Hematopoietic multipotent progenitor cell treated with erythropoietin and hydrocortisone succinate and interleukin-3 and kit ligand, for 17 days (in vitro differentiated cells): ENCODE measurements at places on chromosomes 6 and 20.

GRCh38 chr6:116402108-116402937 is 31.6 kb downstream of the DSE start:
- no peak for DNase-seq

DNA sequence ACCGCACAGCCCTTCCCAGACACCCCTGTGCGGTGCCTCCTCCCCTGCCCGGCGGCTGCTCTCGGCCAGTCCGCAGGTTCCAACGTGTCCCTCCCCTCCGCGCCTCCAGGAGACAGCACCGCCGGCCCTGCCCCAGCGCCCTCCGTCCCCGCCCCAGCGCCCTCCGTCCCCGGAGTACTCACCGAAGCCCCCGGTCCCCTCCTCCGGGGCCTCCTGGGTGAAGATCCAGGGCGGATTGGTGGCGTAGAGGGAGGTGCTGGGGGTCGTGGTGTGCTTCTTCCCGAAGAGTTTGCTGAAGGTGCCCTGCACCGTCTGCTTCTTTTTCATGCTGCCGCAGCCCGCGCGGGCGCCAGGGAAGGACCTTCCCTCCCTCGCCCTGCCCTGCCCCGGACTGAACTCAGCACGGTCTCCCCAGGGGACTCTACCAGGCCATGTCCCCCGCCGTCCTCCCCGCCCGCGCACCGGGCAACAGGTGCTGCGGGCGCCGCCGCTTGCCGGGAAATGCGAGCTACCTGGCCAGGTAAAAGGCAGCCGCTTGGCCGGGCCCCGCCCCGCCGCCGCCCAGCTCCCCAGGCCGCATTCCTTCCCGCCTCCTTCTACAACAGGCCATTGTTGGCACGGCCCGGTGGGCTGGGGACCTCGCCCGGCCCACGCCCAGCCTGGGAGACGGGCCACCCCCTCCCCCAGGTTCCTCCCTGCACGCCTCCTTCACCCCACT is at the start of gene C6orf132:
TSS of gene C6orf132 (minus strand) at position 503 of the 718 bp plus-strand sequence. CDS start at position 327, 176 bp downstream.
- no peak for DNase-seq

- DNase-seq = peak; percentile 68
Measured at GRCh38 chr6:30156262-30156599, 4.8 kb downstream of the TRIM10 start.

DNA sequence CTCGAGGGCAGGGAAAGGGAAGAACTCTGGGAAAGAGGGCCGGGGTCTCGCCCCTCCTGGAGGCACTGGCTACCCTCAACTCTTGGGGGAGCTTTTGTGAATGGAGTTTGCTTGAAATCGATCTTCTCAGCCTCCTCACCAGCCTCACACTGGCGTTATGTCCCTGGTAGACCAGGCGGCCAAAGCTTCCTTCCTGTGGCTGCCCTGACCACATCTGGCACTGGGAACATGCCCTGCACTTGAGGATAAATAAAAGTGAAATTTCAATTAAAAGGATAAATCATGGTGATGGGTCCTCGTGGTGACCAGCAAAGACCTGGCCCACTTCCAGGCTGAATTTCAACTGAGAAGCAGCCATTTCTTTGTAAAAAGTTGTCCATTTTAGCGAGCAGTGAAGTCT is 234.7 kb downstream of the TAF4 start:
- no peak for DNase-seq

GRCh38 chr6:160071805-160072690 is 49.6 kb upstream of the SLC22A1 start:
- peak; percentile 60 for DNase-seq

DNA sequence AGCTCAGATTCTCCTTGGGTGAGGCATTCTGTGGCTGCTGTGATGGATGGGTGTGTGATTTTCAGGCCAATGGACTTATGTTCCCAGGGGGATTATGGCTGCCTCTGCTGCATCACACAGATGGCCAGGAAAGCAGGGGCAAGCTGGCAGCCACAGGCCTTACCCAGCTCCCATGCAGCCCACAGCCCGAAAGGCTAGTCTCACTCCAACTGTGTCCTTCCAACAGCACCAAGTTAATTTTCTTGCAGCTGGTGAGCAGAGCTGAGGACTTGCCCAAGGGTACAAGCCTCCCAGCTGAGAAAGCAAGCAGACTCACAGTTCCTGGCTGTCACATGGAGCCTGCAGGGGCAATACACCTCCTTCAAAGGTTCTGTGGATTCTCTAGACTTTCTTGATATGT is 155.2 kb upstream of the KHDRBS2 start:
- no peak for DNase-seq

- no peak for DNase-seq
Measured at GRCh38 chr20:13333036-13333435, 112.0 kb downstream of the ISM1 start.

- DNase-seq = no peak
Measured at GRCh38 chr6:18218233-18218632, 46.1 kb downstream of the DEK start.

GRCh38 chr6:159788276-159788675 is 1.1 kb downstream of the TCP1 start:
- DNase-seq = no peak

DNA sequence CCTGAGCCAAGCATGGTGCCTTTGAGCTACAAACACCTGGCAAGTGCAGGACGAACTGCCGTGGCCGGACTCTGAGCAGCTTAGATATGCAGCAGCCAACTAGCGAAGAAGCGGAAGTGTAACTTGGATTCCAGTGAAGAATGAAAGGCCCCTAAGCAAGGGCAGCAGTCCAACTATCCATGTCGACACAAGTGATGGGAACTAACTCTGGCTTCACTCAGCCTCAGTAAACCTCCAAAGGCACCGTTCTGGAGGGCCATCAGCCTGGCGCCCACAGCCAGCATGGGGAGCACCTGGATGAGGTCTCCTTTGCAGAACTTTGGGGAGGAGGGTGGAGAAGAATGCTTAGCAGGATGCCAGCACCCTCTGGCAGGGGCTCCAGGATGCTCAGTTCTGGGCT is 78.4 kb upstream of the MLN start:
- no peak for DNase-seq

DNA sequence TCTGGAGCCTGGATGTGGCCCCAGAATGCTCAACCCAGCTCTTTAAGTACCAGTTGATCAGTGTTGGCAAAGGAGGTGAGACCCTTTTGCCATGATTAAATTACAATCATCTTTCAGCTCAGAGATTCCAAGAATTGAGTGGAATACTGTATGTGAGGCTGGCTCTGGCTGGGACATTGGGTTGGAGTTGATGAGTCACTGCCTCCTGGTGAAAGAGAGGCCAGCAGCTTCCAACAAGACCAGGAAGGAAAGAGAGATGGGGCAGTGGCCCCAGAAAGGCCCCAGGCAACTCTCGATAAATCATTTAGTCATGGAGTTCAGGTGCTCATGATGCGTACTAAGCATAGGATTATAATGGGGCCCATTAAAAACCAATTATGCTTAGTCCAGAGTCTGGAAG is 2.1 kb downstream of the TGM6 start:
- no peak for DNase-seq

GRCh38 chr20:49713753-49714712 is at the start of gene B4GALT5:
Gene B4GALT5 (minus strand): TSS chr20:49713878. CDS start chr20:49713690, 188 bp downstream.
- peak; percentile 73 for DNase-seq

- DNase-seq = no peak
Measured at GRCh38 chr6:90218959-90219208, 77.8 kb downstream of the BACH2 start.

GRCh38 chr6:131231891-131232290 is 96.6 kb downstream of the AKAP7 start:
- DNase-seq = no peak

DNA sequence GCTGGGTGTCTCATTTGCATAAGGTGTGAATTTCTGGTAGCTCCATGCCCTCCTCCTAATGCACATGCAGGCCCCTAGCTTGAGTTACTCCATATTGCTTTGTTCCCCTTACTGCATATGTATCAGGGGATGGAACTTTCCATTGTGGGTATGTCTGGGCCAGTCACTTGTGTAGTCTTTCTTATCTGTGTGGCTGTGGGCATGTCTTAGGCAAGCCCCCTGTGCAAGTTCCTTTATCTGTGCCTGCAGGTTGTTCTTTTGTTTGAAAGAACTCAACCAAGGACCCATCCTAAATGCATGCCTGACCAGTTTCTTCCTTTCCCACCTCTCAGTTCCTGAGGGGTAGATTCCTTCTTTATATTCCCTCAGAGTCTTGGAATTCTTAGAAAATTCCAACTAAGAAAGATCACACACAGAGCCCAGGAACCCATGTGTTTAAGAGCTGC is 23.6 kb downstream of the MBOAT1 start:
- no peak for DNase-seq

- DNase-seq = no peak
Measured at GRCh38 chr6:102458990-102459389, 1065.5 kb downstream of the GRIK2 start.

GRCh38 chr20:52127309-52127708 is 64.3 kb downstream of the ZFP64 start:
- DNase-seq = no peak

DNA sequence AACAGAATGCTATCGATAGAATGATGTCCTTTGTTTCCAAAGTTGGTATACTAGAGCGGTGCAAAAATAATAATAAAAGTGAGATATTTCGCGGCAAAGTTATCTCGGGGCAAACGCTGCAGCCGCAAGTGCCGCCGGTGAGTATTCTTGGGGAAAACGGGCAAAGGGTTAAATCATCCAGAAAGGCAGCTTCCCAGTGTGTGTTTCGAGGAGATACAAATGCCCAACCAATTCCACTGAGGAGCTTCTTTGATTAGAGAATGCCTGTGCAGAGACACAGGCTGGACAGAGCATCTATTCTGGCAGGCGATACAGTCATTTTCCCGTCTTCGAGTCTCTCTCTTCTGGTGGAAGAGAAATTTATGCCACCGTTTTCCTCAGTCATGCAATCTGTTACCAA is 58.0 kb upstream of the MPC1 start:
- no peak for DNase-seq

- DNase-seq = no peak
Measured at GRCh38 chr6:46610862-46611553, 41.6 kb downstream of the CYP39A1 start.

DNA sequence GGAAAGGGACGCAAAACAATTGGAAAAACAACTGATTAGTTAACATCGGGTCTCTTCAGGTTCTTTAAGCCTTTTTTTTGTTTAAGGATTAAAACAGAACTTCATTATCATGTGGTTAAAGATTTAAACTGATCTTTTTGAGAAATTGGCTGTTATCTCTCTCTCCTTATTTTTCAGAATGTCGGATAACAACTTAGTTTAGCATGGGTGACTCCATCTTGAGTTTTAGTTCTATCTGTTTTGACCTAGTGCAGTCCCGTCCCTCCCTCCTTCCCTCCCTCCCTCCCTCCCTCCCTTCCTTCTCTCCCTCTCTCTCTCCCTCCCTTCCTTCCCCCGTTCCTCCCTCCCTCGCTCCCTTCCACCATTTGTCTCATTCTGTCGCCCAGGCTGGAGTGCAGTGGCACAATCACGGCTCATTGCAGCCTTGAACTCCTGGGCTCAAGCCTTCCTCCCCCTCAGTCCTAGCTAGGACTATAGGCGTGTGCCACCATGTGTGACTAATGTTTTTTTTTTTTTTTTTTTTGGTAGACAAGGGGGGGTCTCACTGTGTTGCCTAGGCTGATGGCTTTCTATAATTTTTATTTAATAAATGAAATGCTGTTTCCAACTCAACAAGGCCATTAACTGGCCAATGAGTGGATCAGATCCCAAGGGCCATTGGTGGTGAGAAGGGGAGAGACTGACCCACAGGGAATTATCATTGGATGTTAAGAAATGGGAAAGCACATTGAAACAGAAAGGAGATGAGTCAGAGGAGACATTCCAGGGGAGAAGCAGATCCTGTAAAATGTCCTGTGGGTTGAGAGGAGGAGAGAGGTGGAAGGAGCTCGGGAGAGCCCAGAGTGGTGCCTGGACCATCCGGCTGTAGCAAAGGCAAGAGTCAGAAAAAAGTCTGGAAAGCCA is 13.6 kb downstream of the BAK1 start:
- DNase-seq = no peak

DNA sequence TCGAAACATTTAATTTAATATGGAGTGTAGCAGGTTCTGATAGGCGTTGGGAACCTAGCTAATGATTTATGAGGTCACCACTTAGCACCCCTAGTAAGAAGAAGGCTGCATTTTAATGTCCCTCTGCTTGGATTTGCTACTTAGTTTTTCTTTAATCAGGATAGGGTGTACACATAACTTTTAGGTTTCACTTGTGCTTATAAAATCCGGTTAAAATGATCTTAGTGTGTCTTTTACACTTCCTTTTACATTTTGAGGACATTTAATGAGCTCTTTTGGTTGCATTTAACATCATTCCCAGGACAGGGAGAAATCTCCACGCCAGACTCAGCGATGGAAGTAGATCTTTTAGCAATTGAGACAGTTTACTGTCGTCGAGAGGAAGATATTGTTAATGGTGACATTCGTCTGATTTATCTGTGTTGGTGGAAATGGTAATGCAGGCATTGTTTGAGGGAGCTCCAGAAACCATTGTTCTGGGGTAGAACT is 5.6 kb downstream of the TFAP2A start:
- DNase-seq = no peak

GRCh38 chr6:132648356-132648755 is 10.6 kb downstream of the TAAR1 start:
- DNase-seq = no peak

DNA sequence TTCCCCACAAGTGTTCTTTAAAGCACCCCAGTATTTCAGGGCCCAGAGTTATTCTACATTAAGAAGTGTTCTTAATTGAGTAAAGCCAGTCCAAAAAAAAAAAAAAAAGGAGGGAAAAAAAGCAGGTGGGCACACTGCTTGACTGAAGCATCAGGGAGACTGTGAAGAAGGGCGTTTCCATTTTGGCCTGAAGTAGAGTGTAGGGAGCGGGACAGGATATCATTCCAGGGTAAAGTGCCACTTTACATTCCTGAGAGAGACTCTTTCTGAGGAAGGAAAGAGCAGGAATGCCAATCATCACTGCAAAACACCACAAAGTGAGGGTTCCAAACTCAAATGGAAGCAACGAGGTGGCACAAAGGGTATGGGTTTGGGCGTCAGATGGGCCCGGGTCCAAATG is 54.1 kb upstream of the BEND6 start:
- DNase-seq = no peak

GRCh38 chr20:10513931-10514575 is 78.9 kb downstream of the SLX4IP start:
- no peak for DNase-seq

DNA sequence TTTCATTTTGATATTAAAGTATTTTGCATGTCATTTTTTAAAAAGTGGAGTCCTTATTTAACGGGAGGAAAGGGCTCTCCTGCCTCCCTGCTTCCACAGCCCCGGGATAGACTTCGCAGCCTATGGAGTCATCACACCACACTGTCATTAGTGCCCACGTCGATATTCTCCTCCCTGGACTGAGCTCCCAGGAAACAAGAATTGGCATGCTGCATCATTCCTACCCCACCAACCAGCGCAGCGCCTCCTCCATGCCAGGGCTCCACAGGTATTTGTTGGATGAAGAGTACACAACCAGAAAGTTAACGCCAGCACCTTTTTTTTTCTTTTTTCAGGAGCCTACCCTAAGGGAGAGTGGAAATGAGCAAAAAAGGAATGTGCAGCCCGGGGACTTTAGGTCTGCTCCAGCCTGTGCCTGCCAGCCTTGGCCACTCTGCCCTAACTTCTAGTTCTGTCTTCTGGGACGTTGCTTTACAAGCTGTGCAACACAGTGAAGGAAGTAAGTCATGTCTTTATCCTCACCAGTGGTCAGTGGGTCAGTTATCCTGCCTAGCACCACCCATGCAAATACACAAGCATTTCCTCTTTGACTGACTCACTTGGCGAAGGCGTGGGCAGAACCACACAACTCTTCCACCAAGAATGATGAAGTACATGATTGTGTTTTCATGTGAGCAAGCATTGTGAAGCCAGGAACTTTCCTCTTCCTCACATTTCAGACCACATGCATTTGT is 180.7 kb upstream of the UST start:
- DNase-seq = no peak

- peak; percentile 60 for DNase-seq
Measured at GRCh38 chr6:36962874-36963273, 8.3 kb downstream of the PI16 start.
